ENCODE measurements at places on chromosomes 6 and 20. TPM values are rescaled to one million over a fixed set of nuclear protein-coding genes. Genes with fewer than 3 reads are reported as not detected.

PXDC1 gene
- polyA plus RNA-seq = 21.6 TPM

GNRH2 gene
- polyA plus RNA-seq = not detected

NKAIN4 gene
- polyA plus RNA-seq = not detected

FOXA2 gene
- polyA plus RNA-seq = 6.5 TPM

CPNE1 gene
- 94.3 TPM for polyA plus RNA-seq

ANKRD66 gene
- polyA plus RNA-seq = not detected

SLC25A27 gene
- 3.7 TPM for polyA plus RNA-seq

ESR1 gene
- not detected for polyA plus RNA-seq

CALHM4 gene
- not detected for polyA plus RNA-seq

SEMG1 gene
- polyA plus RNA-seq = not detected

DNA sequence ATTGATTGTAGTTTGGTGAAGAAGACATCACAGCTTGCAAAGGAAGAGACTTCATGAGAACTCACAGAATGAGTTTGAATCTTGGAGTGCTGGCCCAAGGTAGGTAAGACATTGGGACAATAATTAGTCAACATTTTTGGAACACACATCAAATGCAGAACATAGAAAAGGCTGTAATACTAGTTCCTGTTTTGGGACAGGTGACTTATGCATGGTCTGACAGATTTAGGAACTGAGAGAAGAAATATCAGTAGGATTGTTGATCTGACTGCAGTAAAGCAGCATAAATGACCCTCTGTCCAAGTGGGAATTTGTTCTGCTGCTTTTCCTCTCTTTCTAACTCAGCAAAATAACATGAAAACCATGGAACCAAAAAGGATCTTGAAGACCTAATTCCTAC lies 102.3 kb upstream of the MAP3K7 start:
- H3K36me3 ChIP-seq = no peaks in the 10 kb centered on the region
- H3K27me3 ChIP-seq = no peaks in the 10 kb centered on the region
- no peak overlapping the region for H3K27ac ChIP-seq
- no peaks in the 10 kb centered on the region for H3K4me1 ChIP-seq

DNA sequence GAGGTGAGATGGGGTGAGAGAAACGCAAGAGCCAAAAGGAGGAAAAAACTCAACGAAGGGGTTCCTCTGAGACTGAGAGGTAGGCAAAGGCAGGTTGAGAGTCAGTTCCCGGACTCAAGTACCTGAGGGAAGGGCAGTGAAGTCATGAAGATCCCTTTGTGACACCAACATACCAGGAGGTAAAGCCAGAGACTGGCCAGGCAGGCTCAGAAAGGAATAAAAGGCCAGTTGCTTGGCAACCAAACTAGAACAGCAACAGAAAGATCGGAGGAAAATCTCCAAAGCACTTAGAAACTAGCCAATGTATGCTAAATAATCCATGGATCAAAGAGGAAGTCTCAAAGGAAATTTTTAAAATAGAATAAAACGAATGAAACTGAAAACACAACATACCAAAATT lies 209.8 kb upstream of the PROKR2 start:
- no peak overlapping the region for H3K4me3 ChIP-seq
- no peak overlapping the region for H3K27ac ChIP-seq
- no peaks in the 10 kb centered on the region for H3K27me3 ChIP-seq

GRCh38 chr20:59866338-59866737 lies 67.1 kb downstream of the SYCP2 start:
- no peaks in the 10 kb centered on the region for H3K4me1 ChIP-seq
- H3K27ac ChIP-seq = no peak overlapping the region
- DNase-seq = no peak
- no peak overlapping the region for H3K4me3 ChIP-seq
- H3K36me3 ChIP-seq = no peaks in the 10 kb centered on the region

DNA sequence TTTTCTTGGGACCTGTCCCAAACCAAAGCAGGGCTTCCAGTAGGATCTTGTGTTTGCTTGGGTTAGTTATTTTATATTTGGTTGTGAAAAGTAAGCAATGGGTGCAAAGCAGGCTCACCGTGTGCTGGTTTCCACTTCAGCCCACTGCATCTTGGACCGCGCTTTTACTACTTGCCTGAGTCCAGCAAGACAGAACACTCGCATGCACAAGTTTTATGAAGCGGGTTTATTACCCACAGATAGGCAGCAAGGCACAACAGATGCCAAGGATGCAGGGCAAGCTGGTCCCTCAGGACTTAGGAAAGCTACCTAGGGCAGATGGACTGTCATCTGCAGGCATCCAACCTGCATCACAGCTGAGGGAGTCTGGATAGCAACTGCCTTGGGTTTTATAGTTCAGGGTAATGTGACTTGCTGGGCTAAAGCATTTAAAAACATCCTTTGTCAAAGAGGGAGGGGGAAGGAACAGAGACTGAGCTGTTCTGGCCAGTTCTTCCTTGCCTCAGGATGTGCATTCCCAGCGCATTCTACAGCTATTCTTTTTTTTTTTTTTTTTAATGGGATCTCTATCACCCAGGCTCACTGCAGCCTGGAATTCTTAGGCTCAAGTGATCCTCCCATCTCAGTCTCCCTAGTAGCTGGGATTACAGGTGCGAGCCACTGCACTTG lies 18.5 kb downstream of the CITED2 start:
- H3K4me1 ChIP-seq = no peaks in the 10 kb centered on the region
- no peaks in the 10 kb centered on the region for H3K27me3 ChIP-seq
- H3K27ac ChIP-seq = no peak overlapping the region

- H3K36me3 ChIP-seq = no peaks in the 10 kb centered on the region
- DNase-seq = peak; percentile 44
- H3K27ac ChIP-seq = no peak overlapping the region
- H3K4me1 ChIP-seq = no peaks in the 10 kb centered on the region
- no peak overlapping the region for H3K4me3 ChIP-seq
These were observed 260.3 kb upstream of the FAM83B start for GRCh38 chr6:54586251-54586650.

DNA sequence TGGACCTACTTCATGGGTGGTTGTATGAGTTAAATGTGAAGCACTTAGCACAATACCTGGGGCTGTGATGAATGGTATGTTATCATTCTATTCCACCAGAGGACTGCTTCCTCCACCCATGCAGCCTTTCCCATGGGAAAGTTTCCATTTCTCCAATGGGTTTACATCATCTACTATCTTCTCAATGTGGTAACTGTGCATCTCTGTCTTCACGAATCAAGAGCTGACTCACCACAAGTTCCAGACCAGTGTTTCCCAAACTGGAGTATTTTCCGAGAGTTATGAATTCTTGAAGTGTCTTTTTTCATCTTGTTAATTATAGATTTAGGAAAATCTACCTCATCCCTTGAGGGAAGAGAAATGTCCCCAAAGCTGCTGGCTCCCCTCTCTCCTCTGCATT lies 182.8 kb downstream of the UNC5CL start:
- H3K36me3 ChIP-seq = no peaks in the 10 kb centered on the region
- no peaks in the 10 kb centered on the region for H3K27me3 ChIP-seq
- no peak overlapping the region for H3K4me3 ChIP-seq
- no peak for DNase-seq
- no peaks in the 10 kb centered on the region for H3K4me1 ChIP-seq
- H3K27ac ChIP-seq = no peak overlapping the region

DNA sequence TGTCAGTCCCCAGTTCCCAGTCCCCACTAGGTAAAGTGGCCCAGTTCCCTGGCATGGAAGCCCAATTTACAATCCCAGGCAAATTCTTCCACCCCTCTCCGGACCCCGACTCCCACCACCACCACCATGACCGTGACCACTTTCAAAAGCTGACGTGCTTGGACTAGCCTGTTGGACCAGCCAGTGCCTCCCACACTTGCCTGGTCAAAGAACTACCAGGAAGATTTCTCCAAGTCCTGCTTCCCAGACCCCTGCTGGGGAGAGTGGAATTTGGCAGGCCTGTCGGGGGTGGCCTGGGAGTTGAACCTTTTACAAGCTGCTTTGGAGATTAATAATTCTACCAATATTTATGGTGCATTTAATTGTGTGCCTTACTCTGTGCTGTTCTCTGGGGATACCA lies 1.4 kb upstream of the PTPRT start:
- H3K27me3 ChIP-seq = peaks cover 18% of the 10 kb centered on the region
- DNase-seq = no peak
- no peak overlapping the region for H3K27ac ChIP-seq
- no peak overlapping the region for H3K4me3 ChIP-seq

GRCh38 chr6:15392182-15392581 lies 146.3 kb downstream of the JARID2 start:
- no peak overlapping the region for H3K4me3 ChIP-seq
- H3K27ac ChIP-seq = no peak overlapping the region
- H3K27me3 ChIP-seq = no peaks in the 10 kb centered on the region
- no peak for DNase-seq
- no peaks in the 10 kb centered on the region for H3K36me3 ChIP-seq
- peaks cover 14% of the 10 kb centered on the region for H3K4me1 ChIP-seq

GRCh38 chr20:37386505-37387251 lies 40.7 kb downstream of the SRC start:
- no peaks in the 10 kb centered on the region for H3K27me3 ChIP-seq
- H3K27ac ChIP-seq = no peak overlapping the region
- DNase-seq = no peak
- H3K4me1 ChIP-seq = no peaks in the 10 kb centered on the region
- peaks cover 12% of the 10 kb centered on the region for H3K36me3 ChIP-seq

GRCh38 chr20:63003546-63003945 lies 3.2 kb downstream of the BHLHE23 start:
- no peak overlapping the region for H3K4me3 ChIP-seq
- no peaks in the 10 kb centered on the region for H3K4me1 ChIP-seq
- DNase-seq = no peak
- peaks cover 39% of the 10 kb centered on the region for H3K27me3 ChIP-seq
- no peak overlapping the region for H3K27ac ChIP-seq
- no peaks in the 10 kb centered on the region for H3K36me3 ChIP-seq

DNA sequence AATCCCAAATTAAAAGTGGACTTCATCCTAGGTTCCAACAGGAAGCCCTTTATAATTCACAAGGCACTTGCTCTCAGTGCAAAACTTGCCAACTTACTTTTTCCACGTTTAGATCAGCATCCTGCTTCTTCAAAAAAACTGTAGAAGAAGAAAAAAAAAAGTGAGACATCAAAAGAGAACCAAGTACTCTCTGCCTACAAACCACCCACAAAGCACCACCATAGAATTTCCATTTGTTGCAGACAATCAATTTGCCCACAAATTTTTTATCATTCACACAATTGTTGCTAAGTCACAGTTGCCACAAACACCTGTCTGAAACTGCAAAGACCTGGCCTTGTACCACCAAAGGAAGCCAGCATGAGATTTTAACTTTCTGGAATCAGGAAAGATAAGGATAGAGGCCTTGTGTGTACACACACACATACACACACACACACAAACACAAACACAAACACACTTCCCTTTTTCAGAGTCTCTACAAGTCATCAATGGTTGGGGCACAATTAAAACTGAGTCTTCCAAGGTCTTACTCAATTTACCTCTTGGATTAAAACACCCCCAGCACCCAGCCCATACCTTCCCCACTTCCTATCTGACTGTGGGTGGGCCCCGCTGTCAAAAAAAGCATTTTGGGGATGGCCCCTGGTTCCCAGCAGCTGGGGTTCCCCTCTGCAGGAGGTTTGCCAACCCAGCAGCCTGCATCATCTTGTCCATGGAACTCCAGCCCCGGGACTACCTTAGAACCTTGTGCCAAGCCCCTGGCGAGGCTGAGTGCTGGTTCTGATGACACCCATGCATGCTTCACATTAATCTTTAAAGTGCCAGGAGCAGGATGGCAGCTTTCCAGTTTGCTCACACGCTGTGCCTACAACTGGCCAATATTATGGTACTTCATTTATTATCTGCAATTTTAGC lies 26.5 kb downstream of the FYN start:
- H3K4me1 ChIP-seq = peaks cover 18% of the 10 kb centered on the region
- H3K4me3 ChIP-seq = no peak overlapping the region
- no peak overlapping the region for H3K27ac ChIP-seq
- H3K27me3 ChIP-seq = no peaks in the 10 kb centered on the region

- DNase-seq = no peak
- no peak overlapping the region for H3K4me3 ChIP-seq
These were observed 1.9 kb downstream of the PTK7 start for GRCh38 chr6:43077981-43078511.

GRCh38 chr20:36270744-36271638 lies 34.7 kb downstream of the AAR2 start:
- H3K4me3 ChIP-seq = no peak overlapping the region
- no peaks in the 10 kb centered on the region for H3K36me3 ChIP-seq
- H3K27me3 ChIP-seq = no peaks in the 10 kb centered on the region
- H3K27ac ChIP-seq = no peak overlapping the region

DNA sequence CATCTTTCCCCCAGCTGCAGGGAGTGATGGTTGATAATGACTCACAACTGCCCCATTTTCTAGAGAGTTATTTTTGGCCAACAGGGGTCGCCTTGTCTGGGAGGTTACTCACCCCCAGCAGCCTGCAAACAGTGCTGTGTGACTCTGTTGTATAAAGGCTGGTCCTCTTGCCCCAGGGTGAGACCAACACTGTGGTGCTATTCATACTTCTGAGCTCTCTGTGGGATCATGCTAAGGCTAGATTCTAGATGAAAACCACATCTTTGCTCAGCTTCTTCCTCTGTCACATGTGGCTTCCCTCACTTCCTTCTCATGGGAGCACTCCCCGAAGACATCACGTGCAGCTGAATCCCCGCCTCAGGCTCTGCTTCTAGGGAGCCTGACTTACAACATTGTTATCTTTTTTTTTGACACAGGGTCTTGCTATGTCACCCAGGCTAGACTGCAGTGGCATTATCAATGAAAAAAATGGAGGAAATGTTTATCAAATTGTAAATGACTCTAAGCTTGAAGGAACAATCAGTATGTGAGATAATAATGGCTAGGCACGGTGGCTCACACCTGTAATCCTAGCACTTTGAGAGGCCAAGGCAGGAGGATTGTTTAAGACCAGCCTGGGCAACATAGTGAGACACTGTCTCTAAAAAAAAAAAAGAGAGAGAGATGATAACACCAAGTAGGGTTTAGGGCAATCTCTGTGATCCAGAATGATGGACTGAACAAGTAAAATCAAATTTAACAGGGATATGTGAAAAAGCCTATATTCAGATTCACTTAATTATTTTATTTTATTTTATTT lies 55.7 kb upstream of the SLC23A2 start:
- H3K27ac ChIP-seq = peak overlapping the region; percentile 36
- H3K4me3 ChIP-seq = no peak overlapping the region
- no peaks in the 10 kb centered on the region for H3K36me3 ChIP-seq
- H3K4me1 ChIP-seq = no peaks in the 10 kb centered on the region

GRCh38 chr6:159871241-159871640 lies 19.5 kb upstream of the MAS1 start:
- H3K36me3 ChIP-seq = no peaks in the 10 kb centered on the region
- no peaks in the 10 kb centered on the region for H3K4me1 ChIP-seq
- no peak overlapping the region for H3K27ac ChIP-seq
- no peak for DNase-seq

GRCh38 chr6:155461556-155461955 lies 5.9 kb upstream of the NOX3 start:
- DNase-seq = no peak
- H3K27me3 ChIP-seq = no peaks in the 10 kb centered on the region
- H3K36me3 ChIP-seq = no peaks in the 10 kb centered on the region

GRCh38 chr6:94955156-94955555 lies 622.2 kb upstream of the MANEA start:
- no peaks in the 10 kb centered on the region for H3K27me3 ChIP-seq
- H3K4me3 ChIP-seq = no peak overlapping the region
- H3K4me1 ChIP-seq = no peaks in the 10 kb centered on the region

- no peaks in the 10 kb centered on the region for H3K4me1 ChIP-seq
- H3K27me3 ChIP-seq = no peaks in the 10 kb centered on the region
- DNase-seq = no peak
- H3K36me3 ChIP-seq = no peaks in the 10 kb centered on the region
These were observed 9.5 kb downstream of the SIRPG start for GRCh38 chr20:1648101-1648500.

GRCh38 chr20:45888681-45889080 lies 1.3 kb upstream of the SPATA25 start:
- H3K4me1 ChIP-seq = peaks cover 25% of the 10 kb centered on the region
- H3K27ac ChIP-seq = no peak overlapping the region
- H3K36me3 ChIP-seq = peaks cover 52% of the 10 kb centered on the region
- DNase-seq = no peak
- H3K4me3 ChIP-seq = peak overlapping the region; percentile 70
- no peaks in the 10 kb centered on the region for H3K27me3 ChIP-seq

Data from small intestine (tissue), 16 donors.